ENCODE measurements at places on chromosomes 1 and 21.

- DNase-seq: no peak
Observed at GRCh38 chr1:118290571-118290970, 105.5 kb upstream of the SPAG17 start.

DNA sequence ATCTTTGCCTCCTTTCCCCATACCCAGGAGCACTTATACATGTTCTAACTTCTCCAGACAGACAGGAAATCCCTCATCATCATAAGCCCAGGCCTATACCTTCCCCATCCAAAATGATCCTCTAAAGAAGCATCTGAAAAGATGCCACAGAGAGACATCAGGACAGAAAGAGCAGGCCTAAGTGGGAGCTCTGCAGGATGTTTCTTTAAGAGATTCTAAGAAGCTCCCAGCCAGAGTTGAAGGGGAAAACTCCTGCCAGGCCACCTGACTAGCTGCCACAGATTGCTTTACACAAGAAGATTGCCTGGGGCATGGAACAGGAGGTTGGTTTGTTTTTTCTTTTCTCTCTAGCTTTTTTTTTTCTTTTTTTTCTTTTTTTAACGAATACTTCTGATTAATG lies 275.8 kb downstream of the VAV3 start:
- DNase-seq: no peak

DNA sequence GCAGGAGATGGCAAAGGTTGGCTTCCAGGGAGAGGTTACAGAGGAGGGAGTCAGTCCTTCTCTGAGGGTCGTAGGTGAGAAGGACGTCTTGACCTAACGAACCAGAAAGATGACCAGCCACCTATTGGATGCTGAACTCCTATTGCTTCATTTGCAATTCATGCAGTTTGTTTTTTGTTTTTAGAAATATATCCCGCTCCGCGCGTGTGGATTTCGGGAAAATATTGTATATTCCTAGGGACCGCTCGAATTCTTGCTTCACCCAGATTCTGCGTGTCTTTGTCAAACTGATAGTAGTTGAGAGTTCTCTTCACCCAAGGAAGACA lies 564 bp downstream of the DISP1 start:
- no peak for DNase-seq

DNA sequence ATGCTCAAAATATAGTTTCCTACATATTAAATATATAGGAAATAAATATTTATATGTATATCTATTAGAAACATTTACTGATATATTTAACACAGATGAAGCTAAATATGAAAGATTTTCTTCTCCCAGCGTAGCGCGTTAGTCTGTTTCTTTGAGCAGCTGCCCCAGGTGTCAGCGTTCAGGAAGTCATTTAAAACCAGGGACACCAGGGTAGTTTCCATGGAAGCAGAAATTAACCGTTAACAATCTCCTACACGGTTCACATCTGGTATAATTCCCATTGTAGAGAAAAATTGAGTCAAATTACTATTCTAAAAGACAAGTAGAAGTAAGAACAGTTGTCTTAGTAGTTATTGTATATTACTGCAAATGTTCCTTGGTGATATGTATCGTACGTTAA lies 1443.7 kb downstream of the MRPL39 start:
- DNase-seq: no peak

DNA sequence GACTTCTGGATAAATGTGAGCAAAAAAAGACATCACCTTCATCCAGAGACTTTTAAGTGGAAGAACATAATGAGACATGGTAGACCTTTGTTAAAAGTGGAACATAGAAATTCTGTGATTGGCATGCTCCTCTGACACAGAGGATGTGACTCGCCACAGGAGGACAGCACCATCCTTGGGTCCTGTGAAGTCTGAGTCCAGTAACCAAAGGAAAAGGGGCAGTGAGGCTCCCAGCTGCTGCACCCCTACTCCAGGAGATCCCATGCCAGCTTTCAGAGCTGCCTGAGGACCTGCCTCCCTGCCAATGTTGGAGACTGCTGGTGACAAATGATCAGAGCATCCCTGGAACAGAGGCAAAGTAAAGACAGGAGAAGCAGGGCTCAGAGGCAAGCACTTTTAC lies 136.2 kb downstream of the BRINP2 start:
- DNase-seq: no peak

GRCh38 chr1:248009681-248010080 lies 3.8 kb upstream of the OR2L5 start:
- DNase-seq: no peak

DNA sequence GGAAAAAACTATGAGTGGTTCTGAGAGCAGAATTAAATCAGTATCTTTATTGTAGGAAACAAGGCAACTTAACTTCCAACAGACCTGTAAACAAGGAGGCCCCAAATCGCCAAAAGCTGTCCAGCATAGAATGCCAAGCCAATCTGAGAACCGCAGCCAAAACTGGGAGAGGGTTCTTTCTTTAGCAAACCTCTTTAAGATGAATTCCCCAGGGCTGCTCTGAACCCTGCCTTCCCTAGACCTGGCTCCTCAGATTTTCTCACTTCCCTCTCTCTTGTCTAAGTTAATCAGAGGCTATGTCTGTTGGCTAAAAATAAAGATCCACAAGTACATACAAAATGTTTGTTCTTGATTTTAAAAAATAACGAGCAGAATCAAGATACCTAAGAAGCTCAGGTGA lies 141.4 kb downstream of the SMYD3 start:
- no peak for DNase-seq

DNA sequence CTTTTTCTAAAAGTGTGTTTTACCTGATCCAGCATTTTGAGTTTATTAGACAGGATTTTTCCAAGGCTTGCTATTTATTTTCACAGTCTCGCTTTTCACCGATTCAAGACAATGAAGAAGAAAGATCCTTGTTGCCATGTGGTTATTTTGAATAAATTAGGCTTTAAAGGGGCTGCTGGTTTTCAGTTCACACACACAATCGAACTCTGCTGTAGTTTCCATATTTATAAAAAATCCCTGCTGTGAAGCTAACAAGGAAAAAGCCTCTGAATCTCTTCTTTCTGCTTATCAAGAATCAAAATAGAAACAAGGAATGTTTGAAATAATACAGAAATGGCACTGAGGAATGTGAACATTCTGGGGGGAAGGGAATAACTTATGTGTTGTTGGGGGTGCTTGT lies 102.5 kb upstream of the KAZN start:
- no peak for DNase-seq

DNA sequence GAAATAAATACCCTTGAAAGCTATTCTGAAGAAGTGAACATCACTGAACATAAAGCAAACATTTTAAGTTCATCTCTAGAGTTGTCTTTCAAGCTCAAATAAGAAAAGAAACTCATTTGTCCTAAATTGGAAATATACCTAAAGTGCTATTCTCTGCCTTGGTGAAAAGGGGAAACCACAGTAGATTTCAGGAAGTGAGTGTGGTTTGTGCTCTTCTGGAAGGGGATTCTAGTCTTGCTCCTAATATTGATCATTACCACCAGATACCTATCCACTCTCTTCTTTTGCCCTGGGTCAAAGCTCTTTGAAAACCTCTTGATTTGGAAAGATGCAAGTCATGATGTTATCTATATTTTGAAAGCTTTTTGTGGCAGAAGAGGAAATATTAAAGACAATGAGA lies 798.1 kb downstream of the ADGRL2 start:
- no peak for DNase-seq

DNA sequence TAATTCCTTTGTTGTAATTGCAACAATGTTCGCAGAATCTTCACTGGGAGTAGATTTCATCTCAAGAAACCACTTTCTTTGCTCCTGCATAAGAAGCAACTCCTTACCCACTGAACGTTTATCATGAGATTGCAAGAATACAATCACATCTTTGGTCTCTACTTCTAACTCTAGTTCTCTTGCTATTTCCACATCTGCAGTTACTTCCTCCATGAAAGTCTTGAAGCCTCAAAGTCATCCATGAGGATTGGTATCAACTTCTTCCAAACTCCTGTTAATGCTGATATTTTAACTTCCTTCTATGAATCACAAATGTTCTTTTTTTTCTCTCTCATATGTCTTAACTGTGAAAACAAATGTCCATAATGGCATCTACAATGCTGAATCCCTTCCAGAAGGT lies 118.6 kb upstream of the RAB4A start:
- no peak for DNase-seq

GRCh38 chr1:243256590-243256989 lies 749 bp downstream of the SDCCAG8 start:
- no peak for DNase-seq

GRCh38 chr1:230501242-230501641 lies 75.1 kb upstream of the PGBD5 start:
- DNase-seq: no peak

- peak; percentile 78 for DNase-seq
Observed at GRCh38 chr1:66271904-66272254, 262.1 kb upstream of the SGIP1 start.

GRCh38 chr1:16907870-16908758 lies 12.3 kb downstream of the RNU1-2 start:
- no peak for DNase-seq

DNA sequence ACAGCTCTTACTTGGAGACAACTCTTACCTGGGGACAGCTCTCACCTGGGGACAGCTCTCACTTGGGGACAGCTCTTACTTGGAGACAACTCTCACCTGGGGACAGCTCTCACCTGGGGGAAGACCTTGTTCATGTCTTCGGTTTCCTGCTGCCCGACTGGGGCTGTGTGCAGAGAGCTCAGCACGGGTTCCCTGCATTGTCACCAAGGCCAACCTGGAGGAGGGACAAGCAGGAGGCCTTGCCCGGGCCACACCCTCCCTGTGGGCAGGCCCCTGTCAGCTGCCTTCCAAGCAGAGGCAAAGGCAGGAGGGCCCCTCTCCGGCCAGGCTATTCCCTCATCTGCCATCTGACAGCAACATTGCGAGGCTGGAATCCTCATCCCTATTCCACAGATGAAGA lies at the start of gene LDLRAD1:
TSS of gene LDLRAD1 (minus strand) at position 208 of the 400 bp plus-strand sequence. CDS start at position 134, 74 bp downstream.
- no peak for DNase-seq

- no peak for DNase-seq
Observed at GRCh38 chr1:14082331-14082730, 382.3 kb downstream of the PRDM2 start.

DNA sequence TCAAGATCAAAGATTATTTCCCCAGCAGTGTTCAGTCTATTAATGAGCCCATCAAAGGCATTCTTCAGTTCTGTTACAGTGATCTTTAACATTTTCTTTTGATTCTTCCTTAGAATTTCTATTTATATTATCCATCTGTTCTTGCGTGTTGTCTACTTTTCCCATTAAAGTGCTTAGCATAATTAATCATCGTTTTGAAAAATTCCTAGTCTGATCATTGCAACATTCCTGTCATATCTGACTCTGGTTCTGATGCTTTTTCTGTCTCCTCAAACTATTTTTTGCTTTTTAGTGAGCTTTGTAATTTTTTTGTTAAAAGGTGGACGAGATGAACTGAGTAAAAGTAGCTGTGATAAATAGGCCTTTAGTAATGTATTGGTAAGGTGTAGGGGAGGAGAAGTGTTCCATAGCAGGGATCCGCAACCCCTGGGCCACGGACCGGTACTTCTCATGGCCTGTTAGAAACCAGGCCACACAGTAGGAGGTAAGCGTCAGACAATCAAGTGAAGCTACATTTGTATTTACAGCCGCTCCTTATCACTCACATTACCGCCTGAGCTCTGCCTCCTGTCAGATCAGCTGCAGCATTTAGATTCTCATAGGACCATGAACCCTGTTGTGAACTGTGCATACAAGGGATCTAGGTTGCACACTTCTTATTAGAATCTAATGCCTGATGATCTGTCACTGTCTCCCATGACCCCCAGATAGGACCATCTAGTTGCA lies 163.3 kb downstream of the PIK3R3 start:
- DNase-seq: no peak

- no peak for DNase-seq
Observed at GRCh38 chr21:15495965-15496364, 233.8 kb upstream of the USP25 start.

- DNase-seq: no peak
Observed at GRCh38 chr1:222037720-222038119, 295.8 kb upstream of the DUSP10 start.

GRCh38 chr1:197222025-197222685 lies 45.9 kb upstream of the CRB1 start:
- DNase-seq: no peak

DNA sequence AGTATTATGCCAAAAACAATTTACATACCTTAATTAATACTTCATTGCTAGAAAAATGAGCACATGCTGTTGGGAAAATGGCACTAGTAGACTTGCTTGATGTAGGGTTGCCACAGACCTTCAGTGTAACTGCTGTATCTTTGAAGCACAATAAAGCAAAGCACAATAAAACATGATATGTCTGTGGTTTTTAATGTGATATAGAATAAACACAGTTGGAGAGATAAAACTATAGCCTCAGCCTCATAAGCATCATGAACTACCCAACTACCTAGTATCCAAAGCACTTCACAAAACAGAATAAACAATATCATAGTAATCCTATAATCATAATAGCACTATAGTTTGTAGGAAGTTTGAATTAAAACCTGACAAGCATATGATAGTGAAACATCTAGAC lies 143.5 kb downstream of the SYT14 start:
- no peak for DNase-seq

- peak; percentile 52 for DNase-seq
Observed at GRCh38 chr1:167057241-167057688, 32.9 kb downstream of the GPA33 start.

DNA sequence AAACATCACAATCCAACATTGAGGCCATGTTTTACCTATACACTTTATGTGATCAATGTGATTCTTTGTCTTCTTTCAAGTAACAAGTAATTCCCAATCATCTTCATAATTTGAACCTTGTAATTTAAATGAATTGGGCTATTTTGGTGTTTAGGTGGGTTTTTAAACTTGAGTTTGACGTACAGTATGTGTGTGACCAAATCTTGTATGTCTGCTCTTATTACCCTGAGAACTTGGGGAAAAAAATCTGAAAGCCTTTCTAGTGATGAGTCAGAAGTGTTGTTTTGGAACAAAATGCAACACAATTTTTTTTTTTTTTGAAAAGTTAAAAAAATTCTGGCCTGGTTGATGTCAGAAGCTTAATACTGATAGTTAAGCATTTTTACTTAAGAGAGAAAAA lies 68.5 kb downstream of the HHAT start:
- no peak for DNase-seq

Measured in heart left ventricle (tissue), 16 donors.